Liver (tissue), 10 donors: ENCODE measurements at places on chromosomes 1 and 21.

- no peak for DNase-seq
Measured at GRCh38 chr1:2356911-2357845, 34.2 kb downstream of the MORN1 start.

DNA sequence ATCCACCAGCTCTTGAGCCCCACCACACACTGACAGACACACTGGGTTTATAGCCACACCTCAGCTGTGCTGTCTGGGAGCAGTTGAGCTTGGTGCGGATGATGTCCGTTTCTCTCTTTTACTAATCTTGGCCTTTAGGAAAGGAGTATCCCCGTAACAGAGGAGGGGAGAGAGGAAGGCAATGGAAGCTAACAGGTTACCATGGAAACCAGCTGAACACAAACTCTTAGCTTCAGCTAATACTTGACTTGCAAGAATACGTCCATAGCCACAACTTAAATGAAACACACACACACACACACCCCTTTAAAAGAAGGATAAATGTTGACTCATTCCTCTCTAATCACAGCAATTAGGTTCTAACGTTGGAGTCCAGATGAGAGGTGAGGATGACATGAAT, 28.0 kb upstream of the LRRN2 start:
- no peak for DNase-seq

DNA sequence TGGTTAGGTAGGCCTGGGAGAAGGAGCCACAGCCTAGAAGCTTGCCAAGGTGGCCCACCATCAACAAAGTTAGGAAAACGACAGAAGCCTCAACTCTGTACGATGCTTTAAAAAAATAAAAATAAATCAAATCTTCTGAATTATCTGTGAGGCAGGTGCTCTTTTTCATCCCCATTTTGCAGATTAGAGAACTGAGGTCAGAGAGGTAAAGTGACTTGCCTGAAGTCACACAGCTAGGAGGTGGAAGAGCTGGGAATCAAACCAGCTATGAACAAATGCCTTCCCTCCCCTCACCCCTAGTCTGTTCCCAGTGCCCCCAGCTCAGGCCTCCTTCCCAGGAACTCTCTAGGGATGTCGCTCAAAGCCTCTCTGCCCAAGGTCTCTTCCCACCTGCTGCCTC, 30.4 kb downstream of the EPHA2 start:
- DNase-seq: no peak

DNA sequence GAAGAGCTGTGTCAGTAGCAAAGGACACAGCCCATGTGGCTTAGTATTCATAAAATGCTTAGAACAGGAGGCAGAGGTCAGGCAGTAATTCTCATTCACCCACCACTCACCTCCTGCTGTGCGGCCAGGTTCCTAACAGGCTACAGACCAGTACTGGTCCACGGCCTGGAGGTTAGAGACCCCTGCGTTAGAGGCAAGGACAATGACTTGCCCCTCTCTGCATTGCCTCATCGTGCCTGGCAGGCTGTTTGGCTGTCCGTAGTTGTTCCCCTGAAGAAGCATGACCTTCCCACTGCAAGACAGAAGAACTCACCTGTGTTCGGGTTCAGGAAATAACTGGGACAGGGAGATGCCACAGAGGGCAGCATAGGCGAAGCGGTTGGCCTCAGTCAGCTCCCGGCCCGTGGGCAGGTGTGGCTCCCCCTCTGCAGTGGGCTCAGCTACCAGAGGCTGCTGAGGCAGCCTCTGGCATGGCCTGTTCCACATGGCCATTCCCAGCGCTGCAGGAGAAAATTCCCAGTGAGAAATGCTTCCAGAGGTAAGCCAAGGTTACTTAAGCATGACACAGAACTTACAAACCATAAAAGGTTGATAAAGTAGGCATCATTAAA, 19.3 kb downstream of the TMCO4 start:
- no peak for DNase-seq

DNA sequence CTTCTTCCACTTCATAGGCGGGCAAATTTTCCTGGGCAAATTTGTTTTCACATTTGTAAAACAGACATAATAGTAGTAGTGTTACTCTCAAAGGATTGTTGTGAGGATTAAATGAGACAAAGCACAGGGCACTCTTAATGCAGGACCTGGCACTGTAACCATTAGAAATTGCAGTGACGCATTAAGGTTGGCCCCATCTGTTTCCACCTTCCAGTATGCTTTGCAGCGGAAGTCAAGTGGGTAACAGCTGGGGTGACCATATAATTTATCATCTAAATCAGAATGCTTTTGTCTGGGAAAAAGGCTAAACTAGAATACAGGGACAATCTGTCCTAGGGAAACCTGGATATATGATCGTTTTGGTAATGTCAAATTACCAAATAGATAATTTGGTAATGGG, 132.5 kb upstream of the CACHD1 start:
- no peak for DNase-seq

- no peak for DNase-seq
Measured at GRCh38 chr1:12518931-12519692, 98.9 kb downstream of the DHRS3 start.

DNA sequence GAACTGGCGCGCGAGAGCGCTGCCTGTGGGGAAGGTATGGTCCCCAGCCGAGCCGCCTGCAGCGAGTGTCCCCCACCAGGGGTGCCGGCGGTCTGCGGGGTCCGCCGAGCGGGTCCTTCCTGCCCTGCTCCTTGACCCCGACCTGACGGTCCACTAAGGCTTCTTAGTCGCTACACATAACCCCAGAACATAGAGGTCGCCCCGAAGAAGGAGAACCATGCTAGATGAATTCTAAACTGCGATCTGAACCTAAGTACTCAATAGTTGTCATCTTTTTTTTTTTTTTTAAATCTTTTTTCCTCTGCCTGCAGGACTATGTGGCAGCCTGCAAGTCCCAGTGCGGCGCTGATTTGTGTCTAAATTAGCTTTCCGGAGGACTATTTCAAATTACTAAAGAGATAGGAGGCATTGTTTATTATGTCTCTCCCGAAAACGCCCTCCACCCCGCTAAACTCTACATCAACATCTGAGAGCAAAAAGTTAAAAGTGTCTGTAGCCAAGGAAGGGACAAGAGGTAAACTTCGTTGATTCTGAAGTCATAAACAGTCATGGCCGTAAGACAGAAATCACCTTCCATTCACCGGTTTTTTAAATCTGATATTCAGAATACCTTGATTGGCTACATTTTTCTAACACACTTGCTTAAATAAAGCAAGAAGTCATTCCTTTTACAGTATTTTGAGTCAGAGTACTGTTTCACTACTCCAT, 476 bp downstream of the AXDND1 start:
- DNase-seq: no peak

GRCh38 chr1:230618537-230618936, 23.7 kb upstream of the COG2 start:
- DNase-seq: no peak

GRCh38 chr1:160047111-160047991, 15.6 kb upstream of the PIGM start:
- no peak for DNase-seq

GRCh38 chr1:28199328-28200233, 23.1 kb upstream of the PTAFR start:
- DNase-seq: no peak

GRCh38 chr1:241331328-241332036, 25.5 kb downstream of the RGS7 start:
- DNase-seq: no peak

DNA sequence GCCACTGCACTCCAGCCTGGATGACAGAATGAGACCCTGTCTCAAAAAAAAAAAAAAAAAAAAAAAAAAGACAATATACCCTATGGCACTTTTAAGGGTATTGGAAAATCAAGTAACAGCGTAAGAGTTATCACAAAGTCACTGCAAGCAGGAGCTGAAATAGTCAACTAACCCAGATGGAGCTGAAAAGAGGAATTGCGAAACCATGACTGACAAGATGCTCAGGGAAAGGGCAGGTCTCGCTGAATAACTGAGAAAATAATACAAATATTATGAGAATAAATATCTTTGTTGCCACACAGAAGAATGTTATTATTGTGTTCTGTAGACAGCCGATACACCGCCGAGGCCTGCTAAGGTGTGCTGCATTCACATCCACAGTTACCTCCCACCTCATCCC, 17.8 kb downstream of the HLCS start:
- no peak for DNase-seq

- DNase-seq: no peak
Measured at GRCh38 chr1:226575739-226576378, 27.3 kb downstream of the STUM start.

DNA sequence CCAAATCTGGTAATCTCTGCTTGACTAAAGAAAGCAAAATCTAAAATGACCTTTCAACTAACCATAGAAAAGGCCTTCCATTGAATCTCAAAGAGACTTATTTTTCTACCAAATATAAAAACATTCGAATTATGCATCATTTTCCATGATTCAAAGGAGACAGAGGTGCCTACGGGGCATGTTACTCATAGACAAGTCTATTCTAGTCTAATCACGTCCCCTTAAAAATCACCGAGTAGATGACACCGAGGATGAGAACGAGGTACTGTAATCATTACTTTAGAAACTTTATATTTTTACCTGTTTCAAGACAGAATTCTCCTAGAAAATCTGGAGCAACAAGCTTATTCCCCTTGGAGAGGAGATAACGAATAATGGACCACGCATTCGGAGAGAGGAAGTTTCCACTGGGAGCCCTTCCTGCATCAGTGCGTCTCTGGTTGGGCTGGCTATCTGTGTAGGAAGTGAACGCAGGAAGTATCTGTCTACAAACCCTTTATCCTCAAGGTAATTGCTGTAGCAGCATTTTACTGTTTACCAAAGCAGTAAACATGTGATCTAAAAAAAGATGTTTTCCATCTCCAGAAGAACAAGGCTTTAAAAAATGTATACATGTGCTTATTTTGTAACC, 9.5 kb downstream of the ERG start:
- no peak for DNase-seq

DNA sequence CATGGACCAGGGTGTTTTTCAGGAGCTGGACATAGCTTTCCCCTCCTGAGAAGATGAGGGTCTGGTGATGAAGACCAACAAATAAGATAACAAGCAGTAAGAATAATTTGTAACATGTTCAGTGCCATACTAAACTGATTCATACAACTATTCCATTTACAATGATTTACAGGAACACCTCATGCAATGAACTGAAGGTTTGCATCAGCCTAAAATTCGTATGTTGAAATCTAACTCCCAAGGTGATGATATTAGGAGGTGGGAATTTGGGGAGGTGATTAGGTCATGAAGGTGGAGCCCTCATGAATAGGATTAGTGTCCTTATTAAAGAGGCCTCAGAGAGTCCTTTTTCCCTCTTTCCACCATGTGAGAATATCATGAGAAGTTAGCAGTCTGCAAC, 15.9 kb upstream of the NIBAN1 start:
- no peak for DNase-seq

GRCh38 chr1:1306661-1307260, 969 bp downstream of the ACAP3 start:
- DNase-seq: no peak

DNA sequence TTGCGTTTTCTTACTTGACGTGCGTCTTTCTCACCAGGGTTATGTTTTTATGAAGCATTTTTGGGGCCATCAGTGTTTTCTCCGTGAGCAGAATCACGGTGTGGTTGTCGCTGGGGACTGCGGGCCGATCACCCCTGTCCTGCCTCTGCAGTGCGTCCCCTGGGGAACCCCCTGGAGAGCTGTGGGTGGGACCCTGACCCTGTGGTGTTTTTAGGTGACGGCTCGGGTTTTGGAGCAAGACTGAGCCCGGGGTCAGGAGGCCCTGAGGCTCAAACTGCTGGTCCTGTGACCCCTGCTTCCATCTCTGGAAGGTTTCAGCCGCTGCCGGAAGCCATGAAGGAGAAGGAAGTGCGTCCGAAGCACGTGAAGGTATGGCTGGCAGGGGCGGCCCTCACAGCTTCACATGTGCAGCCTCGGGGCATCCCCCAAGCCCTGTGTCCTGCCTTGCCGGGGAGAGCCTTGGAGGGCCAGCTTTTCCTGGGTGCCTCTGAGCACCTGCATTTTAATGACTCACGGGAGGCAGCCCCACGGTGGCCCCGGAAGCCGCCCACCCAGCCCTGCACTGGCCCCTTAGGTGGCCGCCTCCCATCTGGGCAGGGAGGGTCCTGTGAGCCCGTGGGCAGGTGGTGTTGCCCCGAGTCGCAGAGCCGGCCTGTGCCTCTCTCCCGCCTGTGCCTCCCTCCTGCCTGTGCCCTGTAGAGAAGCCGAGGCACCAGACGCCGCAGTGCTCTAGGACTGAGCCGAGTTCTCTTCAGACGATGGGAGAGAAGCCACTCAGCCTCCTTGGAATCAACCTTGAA, 36.7 kb upstream of the DIP2A start:
- no peak for DNase-seq

DNA sequence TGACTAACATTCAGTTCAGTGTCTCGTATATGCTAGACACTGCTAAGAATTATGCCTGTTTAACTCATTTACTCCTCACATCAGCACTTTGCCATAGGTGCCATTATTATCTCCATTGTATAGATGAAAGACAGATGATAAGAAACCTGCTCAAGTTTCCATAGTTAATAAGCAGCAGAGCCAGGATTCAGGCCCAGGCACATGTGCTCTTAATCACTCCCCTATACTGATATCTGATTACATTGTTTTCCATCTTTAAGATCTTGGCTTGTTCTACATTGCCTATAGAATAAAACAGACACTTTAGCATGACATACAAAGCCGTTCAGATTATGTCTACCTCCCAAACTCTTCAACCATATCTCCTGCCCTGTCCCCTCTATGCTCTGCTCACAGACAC, 30.5 kb upstream of the USH2A start:
- no peak for DNase-seq

- DNase-seq: no peak
Measured at GRCh38 chr1:172469717-172470116, 25.8 kb upstream of the PIGC start.

GRCh38 chr1:17908945-17909344, 153.8 kb downstream of the ACTL8 start:
- DNase-seq: no peak

GRCh38 chr1:57963581-57963980, 539.7 kb upstream of the DAB1 start:
- DNase-seq: no peak

- DNase-seq: no peak
Measured at GRCh38 chr21:45511007-45511406, 31.2 kb downstream of the SLC19A1 start.

- DNase-seq: no peak
Measured at GRCh38 chr1:101532377-101532776, 295.6 kb downstream of the S1PR1 start.

GRCh38 chr1:36790191-36790590, 244.1 kb downstream of the GRIK3 start:
- no peak for DNase-seq

- DNase-seq: no peak
Measured at GRCh38 chr1:67020304-67020703, 33.6 kb downstream of the SLC35D1 start.

- no peak for DNase-seq
Measured at GRCh38 chr1:58852731-58853485, 69.1 kb upstream of the JUN start.
